NCI-H2029 (cell line): ENCODE measurements at places on chromosomes 1 and 21.

GRCh38 chr1:42841440-42842147, 4.8 kb upstream of the ZNF691 start:
- no peak for DNase-seq

DNA sequence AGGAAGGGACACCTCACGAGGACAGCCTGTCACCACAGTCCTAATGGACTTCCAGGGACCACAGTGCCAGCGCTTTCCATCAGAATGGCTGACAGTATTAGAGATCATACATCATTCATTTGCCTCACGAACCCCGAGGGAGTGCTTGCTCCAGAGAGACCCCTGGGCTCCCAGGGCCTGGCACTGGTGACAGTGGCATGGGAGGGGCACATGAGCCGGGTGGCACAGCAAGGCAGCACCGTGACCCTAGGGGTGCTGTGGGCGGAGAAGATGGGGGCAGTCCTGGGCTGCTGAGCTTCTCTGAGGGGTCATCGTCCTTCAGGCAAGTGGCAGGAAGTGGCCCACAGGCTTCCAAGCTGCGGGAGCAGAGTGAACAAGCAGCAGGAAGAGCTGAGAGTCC, 16.4 kb upstream of the TSPEAR start:
- DNase-seq, result no peak

GRCh38 chr1:199660071-199660470, 367.4 kb upstream of the NR5A2 start:
- DNase-seq, result no peak

- no peak for DNase-seq
Measured at GRCh38 chr1:174469687-174470086, 21.9 kb downstream of the GPR52 start.

GRCh38 chr1:198443365-198444233, 96.9 kb downstream of the ATP6V1G3 start:
- no peak for DNase-seq

- DNase-seq, result no peak
Measured at GRCh38 chr21:33608559-33608958, 20.1 kb upstream of the DONSON start.

DNA sequence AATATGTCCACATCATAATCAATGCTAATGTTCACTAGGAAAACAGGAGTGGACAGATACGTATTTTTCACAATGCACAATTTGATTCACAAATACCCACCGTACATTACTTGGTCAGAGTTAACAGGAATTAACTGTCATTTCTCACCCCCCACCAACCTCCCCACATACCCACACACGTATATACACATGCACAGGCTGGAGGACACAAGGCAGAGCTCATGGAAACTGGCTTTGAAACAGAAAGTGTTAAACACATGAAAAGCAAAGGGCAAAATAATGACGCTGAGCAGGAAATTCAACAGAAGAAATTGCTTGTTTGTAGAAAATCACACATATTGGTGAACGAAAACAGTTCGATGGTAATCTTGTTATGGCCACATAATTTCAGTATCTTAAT, 188.4 kb upstream of the DMRTA2 start:
- no peak for DNase-seq

GRCh38 chr1:56795870-56796269, 23.3 kb downstream of the FYB2 start:
- no peak for DNase-seq

GRCh38 chr1:183029591-183030000, 6.4 kb downstream of the LAMC1 start:
- DNase-seq, result no peak

- no peak for DNase-seq
Measured at GRCh38 chr1:78491451-78492071, 787 bp downstream of the PTGFR start.

DNA sequence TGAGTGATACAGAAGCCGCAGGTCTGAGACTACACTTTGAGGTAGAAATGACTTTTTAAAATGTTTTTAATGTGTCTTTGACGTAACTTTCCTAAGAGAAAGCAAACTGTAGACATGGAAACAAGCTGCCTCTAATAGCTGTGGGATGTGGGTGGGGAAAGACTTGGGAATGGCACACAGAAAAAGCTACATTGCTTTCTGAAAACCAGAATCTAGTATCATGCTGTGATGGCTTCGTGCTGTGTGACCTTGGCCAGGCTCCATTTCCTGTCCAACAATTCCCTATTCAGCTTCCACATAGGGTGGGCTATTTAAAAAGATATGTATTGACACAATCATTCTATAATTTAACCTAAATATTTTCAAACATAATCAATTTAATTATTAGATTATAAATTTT, 909.1 kb downstream of the NCAM2 start:
- no peak for DNase-seq

DNA sequence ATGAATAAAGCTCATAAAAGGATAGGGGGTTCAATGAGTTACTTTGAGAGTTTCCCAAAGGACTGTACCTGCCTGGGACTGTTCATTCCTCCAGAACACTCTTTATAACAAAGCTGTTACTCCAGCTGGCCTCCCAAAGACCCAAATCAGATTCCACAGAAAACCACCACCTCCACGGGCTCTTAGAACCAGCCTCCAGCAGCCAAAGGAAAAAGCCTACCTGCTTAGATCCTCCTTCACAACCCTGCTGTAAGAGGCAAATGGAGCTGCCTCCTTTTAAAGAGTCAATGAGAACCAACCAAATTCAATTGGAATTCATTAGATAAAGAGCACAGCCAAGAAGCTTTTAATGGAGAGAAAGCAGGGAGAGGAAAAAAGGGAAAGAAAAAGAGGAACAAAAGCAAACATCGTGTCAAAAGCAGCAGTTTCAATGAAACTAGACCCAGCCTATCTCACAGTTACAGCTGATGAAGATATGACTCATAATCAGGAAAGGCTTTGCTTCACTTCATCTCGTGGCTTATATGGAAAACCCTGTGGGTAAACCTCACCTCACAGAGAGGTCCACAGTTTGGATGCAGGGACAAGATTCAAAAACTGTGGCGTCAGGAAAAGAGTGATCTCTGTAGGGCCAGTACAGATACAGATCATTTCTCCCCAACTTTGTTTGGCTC, 27.8 kb upstream of the FMO4 start:
- DNase-seq, result no peak

DNA sequence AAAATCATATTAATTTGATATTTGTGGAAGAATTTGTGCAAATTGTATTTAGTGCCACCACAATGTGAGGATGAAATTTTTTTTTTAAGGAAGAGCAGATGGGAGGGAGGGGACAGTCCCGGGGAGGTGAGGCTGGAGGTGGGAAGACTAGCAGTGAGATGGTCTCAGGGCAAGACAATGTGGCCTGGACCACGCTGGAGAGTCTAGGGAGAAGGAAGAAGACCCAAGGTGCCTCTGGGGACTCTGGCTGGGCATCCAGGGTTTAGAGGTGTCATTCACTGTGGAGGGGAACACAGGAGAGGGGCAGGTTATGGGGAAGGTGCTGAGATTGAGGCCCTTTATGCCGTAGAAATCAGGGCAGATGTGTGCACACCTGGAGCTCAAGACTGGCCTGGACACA, 10.3 kb upstream of the THEMIS2 start:
- DNase-seq, result no peak

DNA sequence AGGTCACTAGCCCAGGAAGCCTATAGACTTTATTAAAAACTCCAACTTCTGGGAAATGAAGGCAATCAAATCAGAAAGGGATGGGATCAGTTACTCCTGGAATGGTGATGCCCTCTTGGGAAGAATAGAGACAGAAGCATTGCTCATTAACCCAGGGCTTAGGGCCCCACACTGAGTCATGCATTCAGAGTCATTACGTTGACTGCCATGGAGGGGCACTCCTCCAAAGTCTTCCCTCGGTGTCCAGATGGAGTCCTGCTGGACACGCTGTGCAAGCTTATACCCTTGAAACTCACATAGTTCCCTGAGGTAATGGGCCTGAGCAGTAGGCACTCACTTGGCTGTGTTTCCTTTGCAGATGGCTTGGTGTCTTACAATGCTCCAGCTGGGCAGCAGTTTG, 35.2 kb upstream of the HSD17B7 start:
- no peak for DNase-seq

- peak; percentile 34 for DNase-seq
Measured at GRCh38 chr1:88891951-88892340, 579 bp upstream of the GTF2B start.

DNA sequence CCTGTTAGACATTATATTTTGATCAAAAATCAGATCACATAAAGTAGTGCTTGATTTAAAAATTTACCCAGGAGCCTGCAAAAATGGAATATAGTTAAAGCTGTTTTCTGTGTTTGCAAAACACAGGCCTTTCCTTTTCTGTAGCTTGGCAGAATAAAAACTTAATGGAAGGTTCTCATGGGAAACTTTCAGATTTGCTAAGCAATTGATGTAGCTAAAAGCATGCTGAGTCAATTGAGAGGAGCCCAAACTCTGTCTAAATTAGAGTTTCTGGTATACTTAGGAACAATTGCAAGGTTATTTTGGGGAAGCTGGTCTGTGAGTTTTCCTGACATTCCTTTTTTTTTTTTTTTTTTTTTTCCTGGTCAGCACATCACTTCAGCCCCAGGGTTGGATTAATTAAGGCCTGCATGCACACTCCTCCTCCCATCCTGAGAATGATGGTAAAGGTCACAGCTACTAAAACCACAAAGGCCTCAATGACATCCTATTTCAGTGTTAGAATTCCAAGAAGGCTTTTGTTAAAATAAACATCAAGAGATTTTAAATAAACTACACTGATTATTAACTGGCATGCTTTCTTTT, 608.7 kb downstream of the PLPP3 start:
- DNase-seq, result no peak

DNA sequence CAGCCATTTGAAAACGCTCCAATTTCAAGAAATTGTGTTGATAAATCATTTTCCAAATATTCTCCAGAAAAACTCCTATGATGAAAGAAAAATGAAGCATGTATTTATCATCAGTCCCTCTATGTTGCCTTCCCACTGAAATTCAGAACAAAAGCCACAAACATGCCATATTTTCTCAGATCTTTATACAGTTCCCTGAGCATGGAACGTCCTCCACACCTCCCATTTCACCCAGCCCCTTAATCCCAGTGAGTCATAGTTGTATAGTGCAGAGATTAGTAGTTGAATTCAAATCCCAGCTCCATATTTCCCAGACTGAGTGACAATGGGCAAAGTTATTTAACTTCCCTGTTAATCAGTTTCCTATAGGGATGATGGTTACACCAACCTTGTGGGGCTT, 20.6 kb upstream of the NPL start:
- no peak for DNase-seq

- peak; percentile 84 for DNase-seq
Measured at GRCh38 chr1:203537806-203538464, 44.0 kb downstream of the OPTC start.

DNA sequence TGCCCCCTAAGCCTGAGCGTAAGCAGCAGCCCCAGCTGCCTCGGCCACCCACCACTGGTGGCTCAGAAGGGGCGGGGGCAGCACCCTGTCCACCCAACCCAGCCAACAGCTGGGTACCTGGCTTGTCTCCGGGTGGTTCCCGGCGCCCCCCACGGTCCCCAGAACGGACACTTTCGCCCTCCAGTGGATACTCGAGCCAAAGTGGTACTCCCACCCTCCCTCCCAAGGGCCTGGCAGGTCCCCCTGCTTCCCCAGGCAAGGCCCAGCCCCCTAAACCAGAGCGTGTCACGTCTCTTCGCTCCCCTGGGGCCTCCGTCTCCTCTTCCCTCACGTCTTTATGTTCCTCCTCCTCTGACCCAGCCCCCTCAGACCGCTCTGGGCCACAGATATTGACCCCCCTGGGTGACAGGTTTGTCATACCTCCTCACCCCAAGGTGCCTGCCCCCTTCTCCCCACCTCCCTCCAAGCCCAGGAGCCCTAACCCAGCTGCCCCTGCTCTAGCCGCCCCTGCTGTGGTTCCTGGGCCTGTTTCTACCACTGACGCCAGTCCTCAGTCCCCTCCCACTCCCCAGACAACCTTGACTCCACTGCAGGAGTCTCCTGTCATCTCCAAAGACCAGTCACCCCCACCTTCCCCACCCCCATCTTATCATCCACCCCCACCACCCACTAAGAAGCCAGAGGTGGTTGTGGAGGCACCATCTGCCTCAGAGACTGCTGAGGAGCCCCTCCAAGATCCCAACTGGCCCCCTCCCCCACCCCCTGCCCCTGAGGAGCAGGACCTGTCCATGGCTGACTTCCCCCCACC, 46.2 kb downstream of the YARS1 start:
- DNase-seq, result no peak

- DNase-seq, result no peak
Measured at GRCh38 chr21:34890724-34891612, 158.1 kb downstream of the RUNX1 start.

- DNase-seq, result no peak
Measured at GRCh38 chr1:25356441-25356840, 18.3 kb downstream of the TMEM50A start.

GRCh38 chr21:18985584-18985983, 582.0 kb upstream of the TMPRSS15 start:
- DNase-seq, result no peak

GRCh38 chr1:48019714-48020315, 22.6 kb upstream of the TRABD2B start:
- no peak for DNase-seq

DNA sequence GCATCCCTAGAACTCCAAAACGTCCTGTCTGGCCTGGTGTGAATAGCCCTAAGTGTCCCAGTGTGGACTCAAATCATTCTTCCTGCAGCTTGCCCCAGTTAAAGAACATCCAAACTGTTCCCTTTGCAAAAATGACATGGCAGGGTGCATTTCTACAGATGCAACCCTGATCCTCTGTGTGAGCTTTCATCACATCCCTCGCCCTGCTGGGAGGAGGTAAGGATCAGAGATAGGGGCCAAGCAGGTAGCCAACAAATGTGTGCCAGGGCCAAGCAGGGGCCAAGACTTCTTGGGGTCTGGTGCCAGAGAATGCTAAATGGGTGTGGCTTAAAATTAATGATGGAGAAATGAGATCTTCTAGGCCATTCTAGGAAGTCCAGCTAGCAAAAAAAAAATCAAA, 27.1 kb upstream of the MPZL1 start:
- no peak for DNase-seq

DNA sequence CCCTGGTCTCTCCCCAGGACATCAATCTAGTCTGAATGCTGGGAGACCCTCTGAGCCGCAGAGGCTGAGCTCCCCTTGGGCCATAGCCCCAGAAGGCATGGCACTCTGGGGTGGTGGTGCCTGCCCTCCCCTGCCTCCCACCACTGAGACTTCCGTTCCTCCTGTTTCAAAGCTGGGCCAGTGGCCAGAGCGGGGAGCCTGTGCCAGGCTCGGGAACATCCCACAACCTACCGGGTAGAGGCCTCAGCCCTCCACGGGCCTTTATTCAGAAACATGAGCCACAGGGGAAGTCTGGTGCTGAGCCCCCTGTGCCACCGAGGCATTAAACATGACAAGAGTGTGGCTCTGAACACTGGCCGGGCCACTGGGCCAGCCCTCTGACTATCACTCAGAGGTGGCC, 8.1 kb downstream of the CCDC24 start:
- no peak for DNase-seq

DNA sequence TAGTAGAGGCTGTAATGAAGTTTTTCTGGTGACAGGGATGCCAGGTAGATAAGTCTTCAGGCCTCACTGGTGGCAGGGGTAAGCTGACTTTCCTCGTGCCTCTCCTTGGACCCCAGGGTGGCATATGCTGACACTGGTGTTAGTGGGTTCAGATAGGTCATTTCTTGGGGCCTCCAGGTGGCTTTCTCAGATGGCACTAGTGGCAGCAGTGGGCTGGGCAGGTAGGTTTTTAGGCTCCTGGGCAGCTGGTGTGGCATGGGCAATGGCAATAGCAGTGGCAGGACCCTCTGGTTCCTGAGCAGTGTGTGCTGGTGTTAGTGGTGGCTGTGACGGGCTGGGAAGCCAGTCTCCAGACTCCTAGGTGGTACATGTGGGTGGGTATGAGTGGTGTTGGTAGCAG, 140.3 kb downstream of the PTBP2 start:
- no peak for DNase-seq

GRCh38 chr1:42955311-42956063, 3.2 kb downstream of the SLC2A1 start:
- DNase-seq, result no peak

GRCh38 chr1:7970246-7970645, 8.7 kb downstream of the PARK7 start:
- no peak for DNase-seq
